ENCODE measurements at places on chromosomes 2 and 18.

- no peak for DNase-seq
Measured at GRCh38 chr18:75587131-75587530, 159.6 kb upstream of the SMIM21 start.

DNA sequence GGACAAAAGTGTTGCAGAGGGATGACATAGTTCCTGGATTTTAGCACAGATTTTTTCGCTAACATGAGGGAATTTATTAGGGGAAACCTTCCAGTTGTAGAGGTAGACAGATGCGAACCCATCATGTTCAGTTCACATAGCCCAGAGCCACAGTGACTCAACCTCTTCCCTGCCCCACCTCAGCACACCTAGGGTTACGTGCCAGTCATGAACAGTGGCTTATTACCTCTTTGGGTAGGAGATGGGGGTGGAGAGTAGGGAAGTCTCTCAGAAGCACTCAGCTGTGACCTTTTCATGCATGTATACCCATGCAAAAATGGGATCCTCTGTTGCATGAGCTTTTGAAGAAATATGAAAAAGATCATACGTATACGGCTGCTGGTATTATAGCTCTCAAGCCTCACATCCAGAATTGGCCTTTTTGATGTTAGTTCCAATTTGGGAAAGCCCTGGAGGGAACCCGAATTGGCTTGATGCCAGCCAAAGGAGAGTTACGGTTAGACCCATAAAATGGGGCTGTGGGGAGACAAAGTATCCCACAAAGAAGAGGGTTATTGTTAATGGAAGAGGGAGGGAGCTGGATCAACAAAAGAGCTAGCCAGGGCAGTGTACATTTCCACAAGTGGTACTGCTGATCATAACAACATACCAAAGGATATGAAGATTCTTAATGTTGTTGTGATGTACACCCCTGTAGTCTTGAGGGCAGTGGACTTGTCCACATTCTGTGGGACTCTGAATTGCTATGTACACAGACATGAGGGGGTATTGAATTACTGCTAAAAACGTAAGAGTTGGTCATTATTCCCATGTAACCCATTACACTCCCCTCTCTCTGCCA is 4.9 kb downstream of the TANC1 start:
- DNase-seq = no peak

DNA sequence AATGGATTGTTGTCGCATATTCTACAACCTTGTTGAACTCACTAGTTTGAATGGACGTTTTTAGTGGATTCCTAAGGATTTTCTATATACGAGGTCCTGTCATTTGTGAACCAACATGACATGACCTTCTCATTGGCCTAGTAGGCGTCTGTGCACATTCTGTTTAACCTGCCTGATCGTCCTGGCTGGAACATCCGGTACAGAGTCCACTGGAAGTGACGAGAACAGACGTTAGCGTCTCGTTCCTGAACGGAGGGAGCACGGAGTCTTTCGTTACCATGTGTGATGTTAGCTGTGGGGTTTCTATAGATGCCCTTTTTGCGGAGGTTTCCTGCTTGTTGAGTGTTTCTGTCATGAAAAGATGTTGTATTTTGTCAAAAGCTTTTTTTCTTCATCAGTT is 61.9 kb downstream of the SLC66A2 start:
- no peak for DNase-seq

- DNase-seq = no peak
Measured at GRCh38 chr2:99789849-99790248, 300.0 kb upstream of the REV1 start.

DNA sequence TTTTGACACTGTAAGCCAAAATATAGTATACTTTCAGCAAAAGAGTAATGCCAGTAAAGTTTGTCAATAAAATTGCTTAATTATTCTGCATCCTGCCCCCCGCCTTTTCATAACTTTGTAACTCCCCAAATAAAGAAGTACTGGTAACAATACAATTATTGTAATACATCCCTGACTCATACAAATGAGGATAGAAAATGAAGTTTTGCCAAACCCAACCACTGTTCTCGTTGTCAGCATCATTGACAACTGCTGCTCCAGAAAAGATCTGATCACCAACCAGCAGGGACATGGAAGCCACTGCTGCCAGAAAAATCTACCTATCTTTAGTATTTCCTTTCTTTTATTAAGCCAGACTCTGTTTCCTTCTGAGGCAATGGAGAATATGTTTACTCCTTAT is 27.1 kb downstream of the SCN3A start:
- no peak for DNase-seq

- no peak for DNase-seq
Measured at GRCh38 chr2:27152796-27153464, 4.1 kb downstream of the TCF23 start.

- no peak for DNase-seq
Measured at GRCh38 chr2:96616535-96616934, 21.6 kb downstream of the KANSL3 start.

GRCh38 chr2:167345559-167345958 is 457.3 kb downstream of the XIRP2 start:
- DNase-seq = no peak

GRCh38 chr18:73549236-73549635 is 598.4 kb downstream of the FBXO15 start:
- DNase-seq = no peak

GRCh38 chr18:59049721-59050660 is 89.7 kb upstream of the SEC11C start:
- peak; percentile 99 for DNase-seq

GRCh38 chr2:65386989-65387388 is 45.4 kb downstream of the SPRED2 start:
- no peak for DNase-seq

GRCh38 chr2:235979753-235980435 is 188.3 kb downstream of the GBX2 start:
- DNase-seq = no peak

- no peak for DNase-seq
Measured at GRCh38 chr18:11115276-11115675, 34.1 kb downstream of the PIEZO2 start.

DNA sequence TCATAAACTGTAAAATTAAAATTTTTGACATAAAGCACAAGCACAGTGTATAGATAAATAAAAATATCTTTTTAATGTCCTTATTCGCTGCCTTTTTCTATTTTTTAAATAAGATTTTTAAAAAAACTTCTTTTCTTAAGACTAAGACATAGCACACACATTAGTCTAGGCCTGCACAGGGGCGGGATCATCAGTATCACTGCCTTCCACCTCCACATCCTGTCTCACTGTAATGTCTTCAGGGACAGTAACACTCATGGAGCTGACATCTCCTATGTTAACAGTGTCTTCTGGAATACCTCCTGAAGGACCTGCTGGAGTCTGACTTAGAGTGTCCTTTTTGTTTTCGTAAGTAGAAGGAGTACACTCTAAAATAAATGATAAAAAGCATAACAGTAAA is 33.0 kb downstream of the VAPA start:
- no peak for DNase-seq

GRCh38 chr2:240254337-240255164 is 114.1 kb upstream of the OTOS start:
- no peak for DNase-seq

DNA sequence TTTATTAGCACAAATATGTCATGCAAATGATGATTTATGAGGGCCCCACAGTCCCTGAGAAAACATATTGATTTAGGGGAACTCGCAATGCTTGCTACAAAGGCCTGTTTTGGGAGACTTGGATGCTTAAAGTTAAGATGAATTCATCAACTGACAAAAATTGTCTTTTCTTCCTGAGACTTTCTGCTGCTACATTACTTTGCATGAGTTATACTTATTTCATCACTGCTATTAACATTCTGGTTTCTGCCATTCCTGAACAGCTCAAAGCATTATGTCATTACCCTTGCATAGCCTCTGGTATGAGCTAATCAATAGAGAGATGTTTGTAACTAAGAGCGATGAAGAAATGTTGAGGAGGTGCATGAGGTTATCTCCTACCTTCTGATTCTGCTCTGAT is 74.4 kb downstream of the SOX11 start:
- no peak for DNase-seq

GRCh38 chr2:43948370-43948769 is 47.4 kb downstream of the LRPPRC start:
- no peak for DNase-seq

GRCh38 chr2:109260886-109261700 is 132.1 kb downstream of the SH3RF3 start:
- no peak for DNase-seq
